ENCODE measurements at places on chromosomes 2 and 18.
A peak's percentile ranks its signal among the peaks of the same experiment; 100 is the strongest.

- DNase-seq = no peak
These were observed 46.9 kb upstream of the STRN start for GRCh38 chr2:37013315-37013641.

DNA sequence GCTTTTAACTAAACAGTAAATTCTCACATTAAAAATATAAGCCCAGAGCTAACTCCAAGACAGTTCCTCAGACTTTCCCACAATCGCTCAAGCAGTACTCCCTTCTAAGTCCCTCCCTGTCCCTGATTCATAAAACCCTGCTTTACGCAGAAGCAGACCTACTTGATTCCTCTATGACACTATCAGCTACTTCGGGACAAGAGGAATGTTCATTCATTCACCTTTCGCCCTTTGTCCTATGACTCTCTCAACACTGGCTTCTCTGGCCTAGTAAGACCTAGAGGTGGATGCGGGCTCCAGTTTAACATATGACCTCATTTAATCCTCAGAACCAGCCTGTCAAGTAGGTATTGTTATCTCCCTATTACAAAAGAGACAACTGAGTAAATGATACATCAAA is 10.2 kb downstream of the LPIN2 start:
- DNase-seq = no peak

DNA sequence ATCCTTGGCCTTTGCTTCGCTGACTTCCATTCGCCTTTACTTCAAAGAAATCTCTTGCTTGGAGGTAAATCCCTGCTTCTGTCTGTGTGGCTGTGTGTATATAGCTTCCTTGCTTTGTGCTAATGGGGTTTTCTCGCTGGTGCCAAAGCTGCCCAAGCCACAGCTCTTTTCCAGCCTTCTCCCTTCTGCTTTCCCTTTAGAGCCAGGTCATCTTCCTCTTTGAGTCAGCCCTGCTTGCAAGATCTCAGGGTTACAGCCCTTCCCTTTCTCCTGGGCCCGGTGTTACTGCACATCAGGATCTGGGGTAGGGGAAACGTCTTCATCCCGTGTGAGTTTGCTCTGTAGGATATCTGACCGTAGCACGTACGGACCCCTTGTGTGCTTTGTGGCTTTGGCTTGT is 19.1 kb downstream of the EIF4E2 start:
- DNase-seq = no peak

DNA sequence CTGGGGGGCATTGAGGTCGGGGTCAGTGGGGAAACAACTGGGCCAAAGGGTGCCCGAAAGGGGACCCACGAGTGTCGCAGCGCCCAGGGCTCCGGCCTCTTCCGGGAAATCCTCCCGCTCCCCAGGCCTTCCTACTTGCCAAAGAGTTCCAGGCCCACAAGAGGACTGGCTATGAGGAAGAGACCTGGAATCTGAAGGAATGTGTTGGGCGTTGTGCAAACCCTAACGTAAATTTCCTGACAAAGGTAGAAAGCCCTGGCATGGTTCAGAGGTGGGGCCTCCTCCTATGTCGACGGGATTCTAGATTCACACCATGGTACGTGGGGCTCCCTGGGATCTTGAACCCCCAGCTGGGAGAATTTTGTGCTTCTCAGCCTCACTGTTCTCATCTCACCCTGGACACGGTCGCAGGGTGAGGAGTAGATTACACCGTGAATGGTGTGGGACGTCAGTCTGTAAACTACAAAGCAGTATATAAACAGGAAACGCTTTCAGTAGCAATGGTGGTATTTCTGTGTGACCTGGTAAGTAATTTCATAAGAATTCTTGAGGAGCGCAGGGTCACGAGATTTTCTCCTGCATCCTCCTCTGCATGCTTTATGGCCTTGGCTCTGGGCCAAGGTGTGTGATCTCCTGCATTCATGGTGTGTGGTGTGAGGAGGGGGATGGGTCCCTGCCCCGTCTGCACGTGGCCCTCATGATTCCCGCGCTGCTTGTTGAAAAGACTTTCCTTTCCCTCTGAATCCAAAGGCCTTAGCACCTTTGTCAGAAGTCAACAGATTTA is 868 bp downstream of the HSBP1L1 start:
- DNase-seq = peak; percentile 42

DNA sequence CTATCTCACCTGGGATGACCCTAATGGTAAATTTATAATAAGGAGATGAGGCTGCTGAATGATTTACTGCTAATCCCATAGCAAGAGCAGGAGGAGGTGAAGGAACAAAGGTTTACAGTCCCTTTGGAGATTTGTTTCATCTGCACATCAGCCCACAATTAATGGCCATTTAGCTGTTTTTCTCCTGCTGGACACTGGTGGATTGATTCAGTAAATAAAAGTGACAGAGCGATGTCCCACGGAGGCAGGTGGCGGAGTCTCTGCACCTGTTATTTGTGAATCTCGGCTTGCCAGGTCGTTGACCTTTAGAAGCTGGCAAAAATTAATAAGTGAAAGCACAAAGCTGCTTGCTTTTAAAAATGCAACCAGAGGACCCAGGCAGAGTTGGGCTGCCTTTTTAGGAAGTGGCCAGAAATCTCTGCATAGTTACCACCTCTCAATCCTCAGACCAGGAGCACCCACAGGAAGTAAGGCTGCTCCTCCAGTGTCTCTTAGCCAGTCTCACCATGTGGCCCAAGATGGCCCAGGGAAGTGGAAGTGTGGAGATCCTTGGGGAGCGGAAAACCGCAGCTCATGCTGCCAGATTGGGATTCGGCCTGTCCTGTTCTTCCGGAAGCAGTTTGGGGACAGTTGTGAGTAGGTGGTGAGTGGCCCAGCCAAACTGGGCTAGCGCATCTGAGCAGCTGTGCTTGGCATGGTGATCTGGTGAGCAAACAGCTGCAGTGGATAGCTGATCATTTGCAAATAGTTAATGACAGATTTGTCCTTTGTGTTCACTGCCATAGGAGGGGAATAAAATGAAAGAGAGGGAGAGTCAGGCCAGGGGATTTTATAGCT is 1005.7 kb upstream of the PIK3C3 start:
- DNase-seq = no peak

- no peak for DNase-seq
These were observed 217.2 kb downstream of the LDLRAD4 start for GRCh38 chr18:13435586-13436333.

DNA sequence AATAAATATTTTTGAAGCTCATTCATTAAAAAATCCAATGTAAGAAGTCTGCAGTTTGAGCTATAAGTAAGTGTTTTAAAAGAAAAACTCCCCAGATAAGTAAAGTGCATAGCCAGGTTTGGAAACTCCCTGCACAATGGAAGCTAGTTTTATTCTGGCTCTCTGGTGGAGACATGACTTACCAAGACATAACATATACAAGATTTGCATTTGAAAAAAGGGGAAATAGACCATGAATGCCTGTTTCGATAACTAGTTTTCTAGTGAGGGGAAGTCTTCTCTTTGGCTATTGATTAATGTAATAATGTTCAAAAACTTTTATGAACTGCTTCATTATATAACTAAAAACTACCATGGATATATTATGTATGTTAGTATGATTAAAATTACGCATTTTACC is 435.2 kb downstream of the ARHGAP15 start:
- DNase-seq = no peak

DNA sequence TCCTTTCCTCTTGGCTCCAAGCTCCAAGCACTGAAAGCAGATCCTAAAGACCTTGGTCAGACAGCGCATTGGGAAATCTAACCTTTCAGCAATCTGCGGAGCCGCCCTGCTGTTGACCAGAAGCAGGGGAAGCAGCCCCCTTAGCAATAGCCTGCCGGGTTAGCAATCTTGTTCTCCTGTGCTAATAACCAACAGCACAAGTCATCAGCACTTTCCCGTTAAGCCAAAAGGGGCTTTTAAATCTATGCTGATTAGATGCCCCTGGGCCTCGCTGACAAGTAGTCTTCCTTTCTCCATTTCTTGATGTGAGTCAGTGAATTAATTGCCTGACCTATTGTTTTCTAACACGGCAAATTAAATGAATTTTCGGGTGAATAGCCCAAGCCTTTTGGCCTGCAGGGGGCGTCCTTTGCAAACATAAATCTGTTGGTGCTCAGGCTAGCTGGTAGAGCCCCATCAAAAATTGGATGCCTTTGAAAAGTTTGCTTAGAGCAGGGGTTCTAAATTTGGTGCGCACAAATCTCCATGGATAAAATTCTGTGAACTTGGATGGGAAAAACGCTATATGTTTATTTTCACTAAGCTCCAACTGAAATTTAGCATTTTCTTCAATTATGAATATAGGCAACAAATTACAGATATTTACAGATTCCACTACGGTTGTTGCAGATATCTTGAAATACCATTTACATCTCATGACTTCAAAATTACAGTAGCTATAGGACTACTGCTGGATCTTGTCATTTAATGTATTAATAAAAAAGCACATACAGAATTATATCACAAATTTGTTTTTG is 24.6 kb downstream of the MAIP1 start:
- peak; percentile 84 for DNase-seq

DNA sequence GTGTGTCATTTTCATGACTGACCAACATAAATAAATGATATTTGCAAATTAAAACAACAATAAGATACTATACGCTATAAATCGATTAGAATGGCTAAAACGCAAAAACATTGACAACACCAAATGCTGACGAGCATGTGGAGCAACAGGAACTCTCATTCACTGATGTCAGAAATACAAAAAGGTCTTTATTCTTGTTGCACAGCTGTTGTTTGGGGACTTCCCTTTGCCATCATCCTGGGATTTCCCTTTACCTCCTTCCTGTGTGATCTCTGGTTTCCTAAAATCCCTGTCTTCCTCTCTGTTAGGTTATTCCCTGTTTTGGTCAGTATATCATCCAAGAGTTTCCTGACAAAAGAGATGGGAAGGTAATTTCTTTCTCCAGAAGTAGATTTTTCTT is 66.0 kb downstream of the NOL10 start:
- no peak for DNase-seq

DNA sequence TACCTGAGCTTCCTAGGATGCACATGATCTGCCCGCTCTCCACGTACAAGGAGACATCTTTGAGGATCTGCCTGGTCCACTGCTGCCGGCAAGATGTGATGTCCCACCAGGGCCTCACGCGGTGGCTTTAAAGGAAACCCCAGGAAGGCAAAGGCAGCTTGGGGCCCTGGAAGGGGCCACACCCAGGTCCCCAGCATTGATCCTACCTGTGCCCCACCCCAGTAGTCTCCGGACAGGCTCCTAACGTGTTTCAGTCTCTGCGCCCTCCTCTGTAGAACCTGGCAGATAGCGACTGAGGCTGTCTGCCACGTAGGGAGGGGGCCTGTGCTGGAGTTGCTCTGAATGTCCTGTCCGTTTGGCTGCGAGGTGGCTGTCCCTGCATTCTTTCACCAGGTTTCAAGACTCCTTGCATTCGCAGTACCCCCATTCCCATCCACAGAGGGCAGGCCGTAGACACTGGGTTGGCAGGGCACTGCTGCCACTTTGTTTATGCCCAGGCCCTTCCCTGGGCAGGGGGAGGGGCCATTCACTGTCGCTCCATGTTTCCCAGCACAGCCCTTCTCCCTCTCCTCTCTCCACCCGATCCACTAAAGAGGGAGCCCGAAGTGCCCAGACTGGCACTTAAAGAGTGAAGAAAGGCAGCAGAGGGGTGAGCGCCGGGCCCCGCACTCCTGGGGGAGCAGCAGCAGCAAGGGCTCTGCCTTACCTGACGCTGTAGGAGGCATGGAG is 644 bp downstream of the ABCG5 start:
- DNase-seq = no peak

GRCh38 chr2:118202707-118203303 is 114.5 kb downstream of the INSIG2 start:
- no peak for DNase-seq

- no peak for DNase-seq
These were observed 530.0 kb upstream of the ID2 start for GRCh38 chr2:8151888-8152287.

GRCh38 chr2:135986507-135986906 is 1.1 kb upstream of the DARS1 start:
- DNase-seq = no peak

DNA sequence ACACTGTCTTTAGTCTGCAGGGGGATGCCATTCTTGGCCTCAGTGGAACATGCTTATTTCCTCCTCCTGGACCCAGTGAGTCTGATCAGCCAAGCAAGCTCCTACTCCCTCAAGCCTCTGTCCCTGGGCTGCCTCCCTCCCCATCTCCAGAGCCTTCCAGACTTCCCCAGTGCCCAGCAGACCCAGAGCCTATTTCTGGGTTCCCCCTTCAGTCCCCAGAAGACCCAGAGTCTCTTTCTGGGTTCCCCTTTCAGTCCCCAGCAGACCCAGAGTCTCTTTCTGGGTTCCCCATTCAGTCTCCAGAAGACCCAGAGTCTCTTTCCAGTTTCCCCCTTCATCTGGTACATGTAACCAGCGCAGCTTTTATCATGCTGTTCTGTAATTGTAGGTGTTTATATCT is 17.0 kb upstream of the PKDCC start:
- DNase-seq = no peak

DNA sequence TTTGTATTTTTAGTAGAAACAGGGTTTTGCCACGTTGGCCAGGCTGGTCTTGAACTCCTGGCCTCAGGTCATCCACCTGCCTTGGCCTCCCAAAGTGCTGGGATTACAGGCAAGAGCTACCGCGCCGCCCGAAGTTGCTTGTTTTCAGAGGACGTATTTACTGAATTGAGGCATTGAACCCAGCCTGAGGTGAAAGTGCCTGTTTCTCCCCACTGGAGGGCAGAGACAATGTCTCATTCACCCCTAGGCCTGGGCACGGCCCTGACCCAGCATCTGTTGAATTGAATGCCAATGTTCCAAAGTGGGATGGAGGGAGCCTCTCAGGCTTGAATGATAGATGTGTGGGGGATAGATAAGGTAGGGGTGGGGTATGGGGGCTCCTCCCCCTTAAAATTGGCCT is 4.5 kb upstream of the TMBIM1 start:
- no peak for DNase-seq

GRCh38 chr2:109372614-109373013 is 241.2 kb downstream of the SEPTIN10 start:
- no peak for DNase-seq

GRCh38 chr2:205776139-205776538 is 93.8 kb downstream of the NRP2 start:
- DNase-seq = no peak

GRCh38 chr18:77066689-77067088 is 65.9 kb downstream of the MBP start:
- no peak for DNase-seq

- DNase-seq = no peak
These were observed at the start of gene TGFBRAP1 for GRCh38 chr2:105329561-105330495. Gene TGFBRAP1 (minus strand): TSS chr2:105329735. CDS start chr2:105308301, 21,434 bp downstream.
